ENCODE measurements at places on chromosomes 11 and 22.

GRCh38 chr11:15985127-15985859, 371.1 kb downstream of the SOX6 start:
- DNase-seq, result no peak

GRCh38 chr11:2777386-2777785, 77.6 kb upstream of the KCNQ1OT1 start:
- no peak for DNase-seq

GRCh38 chr11:103889679-103890078, 146.8 kb upstream of the DDI1 start:
- no peak for DNase-seq

- no peak for DNase-seq
These were observed 460.8 kb upstream of the CNTN5 start for GRCh38 chr11:98559961-98560360.

GRCh38 chr11:118921121-118921928, 4.4 kb downstream of the BCL9L start:
- DNase-seq, result no peak

DNA sequence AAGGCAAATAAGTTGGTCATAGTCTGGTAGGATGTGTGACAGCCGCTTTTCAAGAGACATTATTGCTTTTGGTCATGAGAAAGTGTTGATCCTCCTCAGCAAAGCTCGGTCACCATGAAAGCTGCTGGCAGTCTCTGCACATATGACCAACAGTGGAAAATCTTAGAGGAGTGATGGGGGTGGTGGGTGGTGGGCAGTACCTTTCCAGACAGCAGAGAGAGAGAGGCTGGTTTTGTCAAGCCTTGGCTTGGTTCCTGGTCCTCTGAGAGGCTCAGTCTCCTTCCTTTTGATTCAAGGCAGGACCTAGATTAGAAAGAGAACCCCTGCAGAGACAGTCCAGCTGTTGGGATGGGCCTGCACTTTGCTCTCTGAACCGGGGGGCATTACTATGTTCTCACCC, 20.0 kb upstream of the VSIG10L2 start:
- no peak for DNase-seq

DNA sequence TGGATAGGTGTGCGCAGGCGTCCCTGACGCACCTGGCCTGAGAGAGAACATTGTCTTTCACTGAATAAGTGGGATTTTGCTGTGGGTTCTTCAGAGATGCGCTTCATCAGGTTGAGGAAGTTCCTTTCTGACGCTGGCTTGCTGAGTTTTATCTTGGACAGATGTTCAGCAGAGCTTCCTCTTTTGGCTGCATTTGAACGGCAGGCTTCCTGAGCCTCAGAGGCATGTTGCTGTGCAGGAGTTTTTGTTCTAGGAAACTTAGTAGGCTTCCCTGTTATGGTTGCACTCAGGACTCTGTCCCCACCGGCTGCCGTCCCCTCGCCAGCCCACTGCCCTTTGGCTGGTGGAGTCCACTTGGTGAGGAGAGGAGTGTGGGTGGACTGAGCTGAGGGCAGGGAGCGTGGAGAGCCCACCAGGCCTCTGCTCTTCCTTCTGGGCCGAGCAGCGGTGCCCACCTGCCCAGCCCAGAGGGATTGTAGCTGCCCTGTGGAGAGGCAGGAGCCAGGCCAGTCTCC, 17.2 kb downstream of the FRMD8 start:
- no peak for DNase-seq

DNA sequence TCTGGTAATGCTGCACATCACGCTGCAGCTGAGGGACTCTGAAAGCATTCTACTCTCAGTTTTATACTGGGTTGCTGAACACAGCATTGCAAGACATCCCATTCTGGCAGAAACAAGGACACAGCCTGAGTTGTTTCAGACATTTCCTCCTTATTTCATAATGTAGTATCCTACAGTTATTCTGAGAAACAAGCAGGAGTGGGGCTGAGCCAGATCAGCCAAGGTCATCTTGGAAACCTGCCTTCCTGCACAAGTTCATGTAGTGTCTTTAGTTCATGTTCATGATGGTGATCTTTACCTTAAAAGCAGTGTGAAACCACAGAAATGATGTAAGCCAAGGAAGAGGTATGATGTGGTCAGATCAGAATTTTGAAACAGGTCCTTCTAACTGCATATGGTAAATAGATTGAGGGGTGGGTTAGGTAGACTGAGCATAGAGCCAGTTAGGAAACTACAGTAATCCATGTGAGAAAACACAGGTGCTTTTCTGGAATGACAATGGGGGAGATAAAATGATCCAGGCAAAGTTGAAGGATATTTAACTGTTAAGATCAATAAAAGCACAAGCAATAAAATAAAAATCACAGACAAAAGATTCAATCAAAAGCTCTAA, 1686.8 kb downstream of the LRRC4C start:
- DNase-seq, result no peak

DNA sequence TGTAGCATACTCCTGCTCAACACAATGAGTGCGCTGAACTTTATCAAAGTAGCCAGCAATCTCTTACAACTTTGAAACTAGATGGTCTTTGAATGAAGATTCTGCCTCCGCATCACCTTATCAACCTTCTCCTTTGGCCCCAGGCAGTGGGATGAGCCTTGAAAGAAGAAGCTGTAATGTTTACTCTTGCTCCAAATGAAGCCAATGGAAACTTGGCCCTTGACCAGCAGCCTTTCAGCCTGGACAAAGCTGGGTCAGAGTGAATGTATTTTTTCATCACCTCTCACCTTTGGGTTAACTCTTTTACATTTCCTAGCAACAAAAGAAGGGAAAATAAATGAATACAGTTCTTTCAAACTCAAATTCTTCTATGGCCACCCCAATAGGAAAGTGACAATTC, 359.1 kb downstream of the KCNA4 start:
- DNase-seq, result no peak

DNA sequence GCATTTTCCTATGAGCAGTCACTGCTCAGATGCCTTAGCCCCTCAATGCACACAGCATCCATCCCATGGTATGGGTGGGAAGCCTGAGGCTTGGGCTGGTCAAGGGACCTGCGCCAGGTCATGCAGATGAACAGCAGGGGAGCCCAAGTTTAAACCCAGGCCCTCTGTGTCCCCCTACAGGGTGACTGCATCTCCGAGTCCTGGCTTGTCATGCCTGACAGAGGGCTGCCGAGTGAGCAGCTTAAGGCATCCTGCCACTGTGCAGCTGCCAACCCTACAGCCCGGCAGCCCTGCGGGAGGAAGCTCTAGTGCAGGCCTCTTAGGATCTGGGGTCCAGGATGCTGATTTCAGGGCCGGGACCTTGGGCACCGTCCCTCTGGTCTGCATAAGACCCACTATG, 10.0 kb downstream of the IL2RB start:
- no peak for DNase-seq

- DNase-seq, result no peak
These were observed 8.5 kb upstream of the CDC42BPG start for GRCh38 chr11:64852804-64853509.

- no peak for DNase-seq
These were observed 30.0 kb downstream of the LINC01488 start for GRCh38 chr11:69511358-69512055.

GRCh38 chr22:43263645-43264514, 76.9 kb upstream of the TTLL12 start:
- peak; percentile 87 for DNase-seq

DNA sequence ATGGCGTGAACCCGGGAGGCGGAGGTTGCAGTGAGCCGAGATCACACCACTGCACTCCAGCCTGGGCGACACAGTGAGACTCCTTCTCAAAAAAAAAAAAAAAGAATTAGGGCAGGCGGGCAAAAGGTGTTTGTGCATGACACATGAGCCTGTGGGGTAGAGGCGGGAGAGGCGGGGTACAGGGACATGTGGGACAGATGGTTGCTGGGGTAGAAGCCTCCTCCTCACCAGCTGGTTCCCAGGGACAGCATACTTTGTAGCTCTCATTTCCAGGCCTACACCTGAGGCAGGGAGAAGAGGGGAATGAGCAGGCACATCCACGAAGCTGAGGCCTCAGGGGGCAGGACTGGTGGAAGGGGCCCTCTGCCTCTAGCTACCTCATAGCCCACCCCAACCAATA, 23.7 kb downstream of the YWHAH start:
- no peak for DNase-seq

GRCh38 chr11:68038718-68039525, at the start of gene TCIRG1:
TSS of gene TCIRG1 (plus strand) at chr11:68039025. CDS start at chr11:68041272, 2,247 bp downstream.
- DNase-seq, result peak; percentile 74

GRCh38 chr11:38680746-38681145, 2082.7 kb upstream of the RAG2 start:
- DNase-seq, result no peak

DNA sequence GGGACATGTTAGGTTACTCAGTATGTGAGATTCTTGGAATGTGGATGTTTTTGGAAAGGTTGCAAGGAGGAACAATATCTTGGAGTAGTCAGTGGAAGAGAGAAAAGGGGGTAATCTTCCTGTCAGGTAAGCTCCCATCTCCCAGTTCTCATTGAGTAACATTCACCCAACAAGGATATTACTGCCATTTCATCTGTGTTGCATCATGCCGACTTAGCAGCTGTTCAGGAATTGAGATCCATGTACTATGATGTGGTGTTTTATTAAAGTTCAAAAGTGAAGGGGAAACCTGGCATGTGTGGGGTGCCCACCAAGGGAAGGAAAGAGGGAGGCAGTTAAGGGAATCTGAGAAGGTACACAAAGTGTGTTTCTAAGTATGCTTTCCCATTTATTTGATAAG, 58.4 kb upstream of the RASSF10 start:
- no peak for DNase-seq

- DNase-seq, result no peak
These were observed 44.9 kb upstream of the ST14 start for GRCh38 chr11:130114726-130115125.

- no peak for DNase-seq
These were observed 284.4 kb downstream of the CTTN start for GRCh38 chr11:70682760-70683159.

GRCh38 chr22:35313311-35314121, 13.8 kb downstream of the TOM1 start:
- peak; percentile 56 for DNase-seq

- no peak for DNase-seq
These were observed 979 bp downstream of the ZBED5 start for GRCh38 chr11:10856689-10857458.

DNA sequence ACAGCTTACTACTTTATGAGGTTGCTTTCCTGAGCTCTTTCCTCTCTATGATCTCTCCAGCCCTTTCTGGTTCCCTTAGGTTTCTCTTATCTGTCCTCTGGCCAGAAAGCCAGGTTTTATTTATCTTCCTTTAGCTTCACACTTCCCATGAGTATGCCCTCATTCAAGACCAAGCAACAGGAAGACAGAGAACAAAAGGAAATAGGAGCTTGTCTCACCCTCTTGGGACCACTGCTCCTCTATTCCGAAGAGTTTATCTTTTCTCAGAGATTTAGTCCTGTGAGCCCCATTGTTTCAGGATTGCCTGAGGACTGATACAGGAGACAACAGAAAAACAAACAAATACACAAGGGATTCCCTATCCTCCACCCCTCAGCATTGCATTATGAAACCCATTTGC, 62.4 kb upstream of the CCDC179 start:
- DNase-seq, result no peak

- peak; percentile 57 for DNase-seq
These were observed 7.8 kb downstream of the MYEOV start for GRCh38 chr11:69301455-69302401.

DNA sequence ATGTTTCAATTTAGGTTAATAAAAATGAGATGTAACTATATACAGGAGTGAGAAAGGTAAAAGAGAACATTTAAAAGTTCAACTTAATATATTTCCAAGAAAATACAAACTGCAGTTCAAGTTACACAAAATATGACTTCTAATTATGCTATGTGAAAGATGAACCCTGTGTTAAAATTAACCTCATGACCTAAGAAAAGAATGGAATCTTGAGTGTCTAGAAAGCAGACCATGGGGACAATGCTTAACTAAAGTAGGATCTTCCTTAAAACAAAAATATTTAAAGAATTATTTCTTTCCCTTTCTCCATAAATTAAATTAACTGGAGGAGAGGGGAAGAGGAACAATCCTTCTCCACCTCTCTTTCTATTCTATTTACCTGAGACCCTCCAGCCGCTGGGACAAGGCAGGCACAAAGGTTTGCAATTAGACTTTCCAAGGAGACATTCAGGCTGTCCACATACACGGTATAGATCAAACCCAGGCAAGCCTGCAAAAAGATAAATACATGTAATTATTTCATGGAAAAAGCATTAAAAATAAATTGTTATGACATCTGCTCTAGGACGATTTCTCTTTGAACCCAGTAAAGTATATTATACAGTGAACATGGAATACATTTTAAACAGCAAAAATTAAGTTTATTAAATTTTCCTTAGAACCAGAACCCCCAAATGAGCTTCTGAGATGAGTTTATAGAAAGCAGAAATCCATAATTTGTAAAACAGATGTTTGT, 264.5 kb downstream of the SBF2 start:
- DNase-seq, result no peak

GRCh38 chr11:1876361-1877063, 15.2 kb downstream of the PRR33 start:
- peak; percentile 33 for DNase-seq

- DNase-seq, result peak; percentile 41
These were observed 11.7 kb upstream of the GLYATL1 start for GRCh38 chr11:58927393-58928106.

GRCh38 chr11:75159151-75159953, 8.4 kb downstream of the SLCO2B1 start:
- no peak for DNase-seq

- DNase-seq, result no peak
These were observed 9.5 kb upstream of the RASSF10 start for GRCh38 chr11:12999597-12999996.

GRCh38 chr11:8389029-8389996, 125.6 kb upstream of the LMO1 start:
- DNase-seq, result no peak

DNA sequence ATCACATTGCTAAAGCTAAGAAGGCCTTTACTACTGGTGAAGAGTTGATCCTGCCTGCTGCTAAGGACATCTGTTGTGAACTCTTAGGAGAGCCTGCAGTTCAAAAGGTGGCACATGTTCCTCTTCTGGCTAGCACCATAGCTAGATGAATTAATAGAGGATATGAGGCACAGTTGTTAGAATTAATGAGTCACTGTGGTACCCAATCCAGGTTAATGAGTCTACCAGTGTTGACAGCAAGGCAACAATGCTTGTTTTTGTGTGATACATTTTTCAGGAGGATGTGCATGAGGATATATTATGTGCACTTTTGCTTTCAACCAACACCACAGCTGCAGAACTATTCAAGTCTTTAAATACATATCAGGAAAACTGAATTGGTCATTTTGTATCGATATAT, 12.0 kb downstream of the C11orf58 start:
- no peak for DNase-seq

- DNase-seq, result no peak
These were observed 8.5 kb downstream of the RAB30 start for GRCh38 chr11:83063073-83063754.

Data from activated CD4-positive, alpha-beta T cell treated with anti-CD3 and anti-CD28 coated beads for 48 hours (primary cell).